Right atrium auricular region (tissue), 2 donors: ENCODE measurements at places on chromosomes 12 and 14. TPM values are rescaled to one million over a fixed set of nuclear protein-coding genes. Genes with fewer than 3 reads are reported as not detected.

DNA sequence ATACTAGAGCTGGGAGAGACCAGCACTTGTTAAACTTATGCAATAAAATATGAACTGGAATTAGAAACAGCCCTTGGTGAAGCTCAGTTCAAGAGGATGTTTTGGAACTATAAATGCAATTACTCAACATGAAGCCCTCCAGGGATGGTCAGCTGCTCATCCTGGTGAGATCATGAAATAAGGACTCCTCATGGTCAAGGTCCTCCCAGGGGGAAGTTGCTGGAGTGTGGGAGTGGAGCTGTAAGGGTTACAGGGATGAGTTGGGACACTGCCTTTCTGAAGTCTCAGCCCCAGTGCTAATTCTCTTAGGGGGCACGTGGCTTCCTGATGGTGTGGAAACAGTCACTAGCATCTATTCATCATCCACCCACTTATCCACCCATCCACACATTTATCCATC, 301.7 kb upstream of the SFSWAP start:
- H3K4me3 ChIP-seq = no peak overlapping the region
- H3K27me3 ChIP-seq = no peaks in the 10 kb centered on the region
- H3K36me3 ChIP-seq = no peaks in the 10 kb centered on the region
- H3K4me1 ChIP-seq = no peaks in the 10 kb centered on the region
- no peak for DNase-seq
- no peak overlapping the region for H3K27ac ChIP-seq

GRCh38 chr12:43352001-43352400, 200.0 kb downstream of the ADAMTS20 start:
- no peaks in the 10 kb centered on the region for H3K27me3 ChIP-seq
- no peaks in the 10 kb centered on the region for H3K36me3 ChIP-seq

GRCh38 chr12:51295651-51296050, 25.4 kb upstream of the SMAGP start:
- H3K4me1 ChIP-seq = no peaks in the 10 kb centered on the region
- no peaks in the 10 kb centered on the region for H3K36me3 ChIP-seq
- no peak overlapping the region for H3K27ac ChIP-seq
- no peak overlapping the region for H3K4me3 ChIP-seq
- H3K27me3 ChIP-seq = no peaks in the 10 kb centered on the region

DNA sequence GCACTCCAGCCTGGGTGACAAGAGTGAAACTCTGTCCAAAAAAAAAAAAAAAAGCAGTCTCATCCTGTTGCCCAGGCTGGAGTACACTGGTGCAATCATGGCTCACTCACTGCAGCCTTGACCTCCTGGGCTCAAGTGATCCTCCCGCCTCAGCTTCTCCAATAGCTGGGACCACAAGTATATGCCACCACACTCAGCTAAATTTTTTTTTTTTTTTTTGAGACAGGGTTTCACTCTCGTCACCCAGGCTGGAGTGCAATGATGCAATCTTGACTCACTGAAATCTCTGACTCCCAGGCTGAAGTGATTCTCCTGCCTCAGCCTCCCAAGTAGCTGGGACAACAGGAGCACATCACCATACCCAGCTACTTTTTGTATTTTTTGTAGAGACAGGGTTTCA, 5.2 kb upstream of the CNPY2 start:
- no peak overlapping the region for H3K4me3 ChIP-seq
- H3K36me3 ChIP-seq = peaks cover 62% of the 10 kb centered on the region

- H3K4me1 ChIP-seq = no peaks in the 10 kb centered on the region
- H3K36me3 ChIP-seq = no peaks in the 10 kb centered on the region
- H3K27ac ChIP-seq = no peak overlapping the region
Observed at GRCh38 chr14:25231004-25231403, 181.1 kb upstream of the STXBP6 start.

DNA sequence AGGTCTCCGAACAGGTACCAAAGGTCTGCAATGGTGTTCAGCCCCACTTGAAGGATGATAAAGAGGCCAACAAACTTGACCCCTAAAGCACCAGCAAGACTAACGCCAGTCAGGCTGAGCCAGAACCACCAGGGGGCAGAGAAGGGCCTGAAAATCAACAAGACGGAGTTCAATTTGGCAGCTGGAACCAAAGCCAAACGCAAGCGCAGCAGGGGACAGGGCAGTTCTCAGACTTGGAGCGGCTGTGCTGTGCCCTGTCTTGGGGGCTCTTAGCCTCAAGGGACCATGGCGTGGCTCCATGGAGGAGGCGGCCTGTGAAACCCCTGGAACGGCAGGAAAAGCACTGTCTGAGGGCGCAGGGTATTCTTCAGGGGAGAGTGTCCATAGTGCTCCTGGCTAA, 19.6 kb downstream of the POMT2 start:
- peaks cover 8% of the 10 kb centered on the region for H3K4me1 ChIP-seq
- peaks cover 20% of the 10 kb centered on the region for H3K36me3 ChIP-seq
- peak; percentile 78 for DNase-seq
- H3K27me3 ChIP-seq = no peaks in the 10 kb centered on the region

DNA sequence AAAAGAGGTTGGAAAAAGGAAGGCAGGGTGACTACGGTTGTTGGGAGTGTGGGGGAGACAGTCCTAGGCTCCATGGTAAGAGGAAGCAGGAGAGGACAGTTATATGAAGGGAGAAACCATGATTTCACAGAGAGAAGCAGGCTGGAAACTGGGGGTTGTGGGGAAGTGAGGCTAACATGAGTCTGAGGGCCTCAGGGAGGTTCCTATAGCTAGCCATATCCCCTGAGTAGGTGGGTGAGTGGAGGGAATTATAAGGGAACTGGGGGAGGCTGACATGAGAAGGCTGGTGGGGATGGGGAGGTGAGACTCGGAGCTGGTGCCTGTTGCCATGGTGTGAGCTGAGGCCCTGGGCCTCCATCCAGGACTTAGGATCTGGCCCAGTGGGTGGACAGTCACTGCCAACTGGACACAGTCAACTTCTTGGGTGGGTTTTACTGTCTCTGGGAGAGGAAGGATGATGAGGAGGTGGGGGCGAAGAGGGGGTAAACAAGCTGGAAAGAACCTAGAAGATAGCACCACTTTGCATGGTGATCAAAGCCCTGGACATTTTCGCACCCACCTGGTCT, 1.4 kb downstream of the RNASE13 start:
- no peak for DNase-seq
- H3K4me3 ChIP-seq = no peak overlapping the region
- H3K27ac ChIP-seq = no peak overlapping the region

Gene AP5M1
- 23.3 TPM for total RNA-seq

DNA sequence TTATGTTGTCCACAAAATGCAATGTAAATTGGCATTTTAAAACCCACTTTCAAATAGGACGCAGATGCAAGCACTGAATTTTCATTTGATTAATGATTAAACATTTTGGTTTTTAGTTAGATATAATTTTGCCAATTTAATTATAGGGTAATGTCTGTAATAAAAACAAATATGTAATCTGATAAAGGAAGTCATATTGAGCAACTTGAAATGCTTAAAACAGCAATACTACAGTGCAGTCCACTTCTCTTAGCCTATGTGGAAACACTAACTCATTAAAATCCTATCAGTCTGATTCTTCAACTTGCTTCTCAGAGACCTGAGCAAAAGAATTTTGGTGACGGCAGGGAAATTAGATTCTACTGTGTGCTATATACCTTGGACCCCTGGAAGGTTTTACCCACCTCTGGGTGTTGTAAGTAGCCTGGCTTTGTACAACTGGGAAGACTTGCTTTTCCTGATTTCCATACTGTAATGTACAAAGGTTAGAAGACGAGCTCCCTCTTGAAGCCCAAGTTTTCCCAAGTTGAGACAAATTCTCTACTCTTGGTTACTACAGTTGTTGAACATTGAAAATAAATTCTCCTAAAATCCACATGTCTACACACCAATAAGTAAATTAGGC, 4.1 kb downstream of the TRHDE start:
- no peak for DNase-seq
- H3K27ac ChIP-seq = no peak overlapping the region
- H3K4me3 ChIP-seq = no peak overlapping the region
- H3K4me1 ChIP-seq = no peaks in the 10 kb centered on the region
- peaks cover 10% of the 10 kb centered on the region for H3K27me3 ChIP-seq

- DNase-seq = no peak
- H3K4me3 ChIP-seq = no peak overlapping the region
- H3K27me3 ChIP-seq = no peaks in the 10 kb centered on the region
- no peak overlapping the region for H3K27ac ChIP-seq
Observed at GRCh38 chr14:75627406-75627805, 33.3 kb downstream of the ERG28 start.

Gene CATSPERB
- 3.5 TPM for total RNA-seq

Gene RNFT2
- total RNA-seq = 1.1 TPM

GRCh38 chr12:77608271-77608824, 222.3 kb upstream of the NAV3 start:
- DNase-seq = no peak
- H3K36me3 ChIP-seq = no peaks in the 10 kb centered on the region
- no peak overlapping the region for H3K4me3 ChIP-seq
- peaks cover 6% of the 10 kb centered on the region for H3K4me1 ChIP-seq

DNA sequence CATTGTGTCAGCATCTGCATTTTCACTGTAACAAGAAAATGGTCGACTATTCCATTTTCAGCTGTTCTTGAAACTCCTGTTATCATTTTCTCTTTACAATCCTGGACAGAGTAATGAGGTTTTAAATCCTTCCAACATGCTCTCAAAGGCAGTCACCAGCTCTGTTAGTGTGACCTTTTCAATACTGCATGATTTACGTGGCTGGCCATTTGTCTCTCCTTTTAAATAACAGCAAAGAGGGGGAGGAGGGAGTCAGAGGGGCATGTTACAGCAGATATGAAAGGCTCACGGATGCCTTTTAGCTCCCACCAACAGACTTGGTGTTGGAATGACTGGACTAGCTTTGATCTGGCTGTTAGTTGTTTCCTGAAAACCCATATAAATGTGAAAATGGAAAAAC, 1251.2 kb downstream of the AACS start:
- no peak for DNase-seq
- no peaks in the 10 kb centered on the region for H3K36me3 ChIP-seq
- no peaks in the 10 kb centered on the region for H3K4me1 ChIP-seq
- H3K4me3 ChIP-seq = no peak overlapping the region

DNA sequence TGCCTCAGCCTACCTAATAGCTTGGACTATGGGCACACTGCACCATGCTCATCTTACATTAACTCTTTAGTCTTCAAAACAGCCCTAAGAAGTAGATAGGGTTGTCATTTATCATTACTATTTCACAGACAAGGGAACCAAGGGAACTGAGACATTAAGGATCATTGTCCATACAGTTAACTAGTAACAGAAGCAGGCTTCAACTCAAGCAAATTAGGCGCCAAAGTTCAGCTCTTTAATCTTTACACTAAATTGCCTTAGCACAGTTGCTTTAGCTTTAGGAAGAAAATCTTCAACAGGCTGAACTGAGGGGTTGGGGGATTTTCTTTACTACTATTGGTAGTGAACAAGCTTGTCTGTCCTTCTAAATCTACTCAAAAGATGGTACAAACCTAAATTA, 68.8 kb upstream of the CAND1 start:
- no peaks in the 10 kb centered on the region for H3K27me3 ChIP-seq
- H3K36me3 ChIP-seq = no peaks in the 10 kb centered on the region
- H3K4me3 ChIP-seq = no peak overlapping the region
- no peak for DNase-seq
- no peaks in the 10 kb centered on the region for H3K4me1 ChIP-seq

DNA sequence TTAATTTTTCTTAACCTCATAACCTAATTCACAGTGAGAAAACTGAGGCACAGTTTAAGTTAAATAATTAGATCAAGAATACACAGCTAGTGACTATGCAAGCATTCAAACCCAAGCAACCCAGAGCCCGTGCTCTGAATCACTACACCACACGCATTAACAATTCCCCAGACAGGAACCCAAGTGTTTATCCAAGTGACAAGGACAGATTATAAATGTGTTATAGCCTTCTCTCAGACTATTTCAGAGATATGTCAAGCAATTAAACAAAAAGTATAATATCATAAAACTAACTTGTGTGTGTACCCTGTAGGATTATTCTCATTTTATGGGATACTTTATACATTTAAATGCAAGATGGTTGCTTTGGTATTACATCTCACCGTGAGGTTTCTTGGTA, 43.8 kb downstream of the MED13L start:
- H3K27me3 ChIP-seq = no peaks in the 10 kb centered on the region
- H3K4me3 ChIP-seq = no peak overlapping the region
- H3K4me1 ChIP-seq = no peaks in the 10 kb centered on the region
- no peaks in the 10 kb centered on the region for H3K36me3 ChIP-seq
- H3K27ac ChIP-seq = no peak overlapping the region

Gene LHX5
- total RNA-seq = not detected

Gene LYZ
- total RNA-seq = 10.8 TPM

Gene SRGAP1
- total RNA-seq = 3.3 TPM

Gene POTEM
- not detected for total RNA-seq

DNA sequence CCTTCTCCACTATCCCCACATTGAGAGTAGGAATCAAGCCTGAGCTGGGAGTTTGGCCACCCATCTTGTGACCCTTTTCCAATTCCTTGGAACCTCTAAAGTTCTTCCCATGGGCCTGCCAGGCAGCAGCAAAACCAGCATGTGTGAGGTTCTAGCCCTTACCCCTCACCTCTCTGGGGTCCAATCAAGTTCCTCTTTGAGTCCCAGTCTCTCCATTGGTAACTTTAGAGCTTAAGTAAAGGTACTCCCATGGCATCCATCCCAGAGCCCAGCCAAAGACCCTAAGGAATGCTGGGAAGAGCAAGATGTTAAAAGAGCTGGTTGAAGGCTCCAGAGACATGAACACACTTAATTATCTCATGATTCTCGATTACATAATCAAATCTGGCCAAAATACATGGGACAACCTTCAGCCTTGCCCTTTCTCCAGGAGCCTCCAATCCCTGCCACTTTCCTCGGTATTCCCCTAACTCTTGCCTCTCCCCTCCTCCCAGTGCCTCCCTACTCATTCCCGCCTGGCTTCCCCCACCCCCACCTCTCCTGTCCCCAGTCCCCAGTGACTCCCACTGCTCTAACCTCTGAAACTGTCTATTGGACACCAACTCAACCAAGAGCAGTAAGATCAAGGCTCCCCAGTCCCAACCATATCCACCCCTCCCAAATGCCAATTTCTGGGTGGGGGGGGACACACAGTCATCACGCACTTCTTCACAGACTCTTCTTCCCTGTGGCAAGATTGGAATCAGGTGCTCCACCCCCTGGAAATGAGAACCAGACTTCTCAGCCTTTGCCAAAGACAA, 4.8 kb upstream of the TNS2 start:
- H3K27ac ChIP-seq = peak overlapping the region; percentile 97
- peak overlapping the region; percentile 75 for H3K4me3 ChIP-seq
- peaks cover 3% of the 10 kb centered on the region for H3K4me1 ChIP-seq
- no peak for DNase-seq
- H3K27me3 ChIP-seq = no peaks in the 10 kb centered on the region

Gene BCL2L2
- 26.8 TPM for total RNA-seq

- H3K4me3 ChIP-seq = no peak overlapping the region
- no peak for DNase-seq
- no peaks in the 10 kb centered on the region for H3K27me3 ChIP-seq
- H3K27ac ChIP-seq = no peak overlapping the region
Observed at GRCh38 chr12:4144676-4145075, 128.9 kb upstream of the CCND2 start.
